Hematopoietic multipotent progenitor cell treated with erythropoietin and hydrocortisone succinate and interleukin-3 and kit ligand, for 6 days (in vitro differentiated cells): ENCODE measurements at places on chromosomes 12 and 14.

DNA sequence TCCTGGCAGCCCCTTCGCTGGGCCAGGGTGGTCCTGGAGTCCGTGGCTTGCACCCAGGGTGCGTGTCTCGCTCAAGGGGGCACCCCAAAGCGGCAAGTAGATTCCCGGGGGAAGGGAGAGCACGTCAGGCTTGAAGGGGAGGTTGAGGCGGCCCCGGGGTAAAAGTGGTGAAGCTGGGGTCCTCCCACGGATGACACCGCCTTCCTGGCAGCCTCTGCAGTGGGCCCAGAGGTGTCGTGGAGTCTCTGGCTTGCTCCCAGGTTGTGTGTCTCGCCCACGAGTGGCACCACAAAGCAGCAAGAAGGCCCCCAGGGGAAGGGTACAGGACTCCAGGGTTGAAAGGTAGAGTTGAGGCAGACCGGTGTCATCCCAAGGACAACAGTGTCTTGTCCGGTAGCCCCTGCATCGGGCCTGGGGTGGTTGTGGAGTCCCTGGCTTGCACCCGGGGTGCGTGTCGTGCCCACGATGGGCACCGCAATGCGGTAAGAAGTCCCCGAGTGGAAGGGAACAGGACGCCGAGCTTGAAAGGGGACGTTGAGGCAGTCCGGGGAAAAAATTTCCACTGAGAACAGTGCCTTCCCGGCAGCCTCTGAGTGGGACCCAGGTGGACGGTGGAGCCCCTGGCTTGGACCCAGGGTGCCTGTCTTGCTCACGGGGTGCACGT lies 158.0 kb upstream of the ALG10B start:
- DNase-seq: no peak

- no peak for DNase-seq
Observed at GRCh38 chr14:82244791-82245190, 711.1 kb upstream of the SEL1L start.

DNA sequence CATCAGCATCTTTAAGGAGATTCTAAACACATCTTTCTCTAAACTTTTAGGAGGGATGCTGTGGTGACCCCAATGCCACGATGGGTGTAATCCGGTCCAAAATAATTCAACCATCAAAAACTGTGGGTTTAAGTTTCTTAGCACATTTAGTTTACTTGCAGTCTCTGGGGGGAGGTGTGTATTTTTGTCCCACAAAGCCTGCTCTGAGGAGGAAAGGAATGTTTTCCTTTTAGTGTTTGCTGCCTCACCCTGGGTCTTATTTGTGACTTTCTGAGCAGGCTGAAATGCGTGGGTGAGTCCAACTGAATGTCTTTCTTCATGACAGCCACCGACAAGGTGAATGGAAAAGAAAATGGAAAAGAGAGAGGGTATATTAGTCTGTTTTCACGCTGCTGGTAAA lies 1324.7 kb downstream of the AACS start:
- no peak for DNase-seq

- no peak for DNase-seq
Observed at GRCh38 chr14:50603565-50603964, 43.6 kb downstream of the ATL1 start.

- DNase-seq: no peak
Observed at GRCh38 chr14:102708494-102708893, 68.8 kb upstream of the TRAF3 start.

- no peak for DNase-seq
Observed at GRCh38 chr14:24712909-24713308, 78.9 kb upstream of the GZMB start.

- no peak for DNase-seq
Observed at GRCh38 chr14:22008766-22009165, 335.1 kb upstream of the OR4E1 start.

GRCh38 chr14:57811998-57812546 lies 53.8 kb downstream of the SLC35F4 start:
- no peak for DNase-seq

GRCh38 chr12:64147011-64147631 lies 75.0 kb downstream of the KICS2 start:
- no peak for DNase-seq

DNA sequence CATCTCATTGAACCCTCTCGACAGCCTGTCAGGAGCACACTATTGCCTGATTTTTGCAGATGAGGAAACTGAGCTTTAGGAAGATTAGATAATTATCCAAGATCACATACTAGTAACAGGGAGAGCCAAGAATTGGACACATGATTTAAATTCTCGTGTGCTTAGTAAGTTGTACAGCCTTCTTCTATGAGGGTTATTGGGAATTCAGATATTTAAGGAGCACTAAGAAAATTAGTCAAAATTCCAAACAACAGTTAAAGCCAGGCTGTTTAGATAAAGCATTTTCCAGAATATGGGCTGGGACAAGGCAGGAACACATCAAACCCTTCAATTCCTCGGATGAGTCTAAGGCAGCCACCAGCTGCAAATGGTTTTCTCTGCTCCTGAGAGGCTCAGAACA lies 148.8 kb downstream of the TMEM30B start:
- DNase-seq: no peak

DNA sequence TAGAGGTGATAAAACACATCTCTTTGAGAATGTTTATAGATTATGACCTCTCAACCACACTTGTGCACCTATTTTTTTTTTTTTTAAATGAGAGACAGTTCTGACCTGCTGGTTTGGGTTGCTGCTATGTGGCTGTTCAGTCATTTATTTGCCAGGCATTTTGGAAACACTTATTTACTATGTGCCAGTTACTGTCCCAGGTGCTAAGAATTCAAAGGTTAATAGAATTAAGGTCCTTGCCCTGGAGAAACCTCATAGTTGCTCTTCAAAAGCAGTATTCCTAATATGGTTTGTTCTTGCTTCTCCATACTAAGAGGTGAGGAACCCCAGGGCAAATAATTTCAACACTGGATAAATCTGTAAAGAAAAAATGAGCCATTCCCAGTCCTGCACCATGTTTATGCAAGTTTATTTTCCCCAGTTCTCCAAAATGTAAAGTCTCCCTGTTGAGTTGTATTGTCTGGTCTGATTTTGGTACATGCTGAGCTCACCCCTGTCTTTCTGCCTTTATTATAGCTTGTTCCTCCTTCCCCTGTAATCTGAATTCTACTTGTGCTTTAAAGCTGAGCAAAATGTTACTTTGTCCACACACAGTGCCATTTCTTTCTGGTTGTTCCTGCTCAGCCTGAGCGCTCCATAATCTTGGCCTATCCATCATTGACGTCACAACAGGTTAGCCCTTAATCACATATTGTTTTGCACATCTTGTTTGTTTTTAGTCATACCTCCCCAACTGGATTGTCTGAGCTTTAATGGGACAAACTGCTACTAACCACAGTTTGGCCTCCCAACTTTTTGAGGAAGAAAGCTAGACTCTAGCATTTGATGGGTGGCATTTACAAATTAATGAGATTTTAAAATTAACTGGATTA lies 56.7 kb downstream of the SRGAP1 start:
- DNase-seq: no peak

- no peak for DNase-seq
Observed at GRCh38 chr12:57887631-57888408, 41.3 kb upstream of the CTDSP2 start.

GRCh38 chr14:99158646-99159165 lies 113.3 kb downstream of the BCL11B start:
- DNase-seq: no peak

DNA sequence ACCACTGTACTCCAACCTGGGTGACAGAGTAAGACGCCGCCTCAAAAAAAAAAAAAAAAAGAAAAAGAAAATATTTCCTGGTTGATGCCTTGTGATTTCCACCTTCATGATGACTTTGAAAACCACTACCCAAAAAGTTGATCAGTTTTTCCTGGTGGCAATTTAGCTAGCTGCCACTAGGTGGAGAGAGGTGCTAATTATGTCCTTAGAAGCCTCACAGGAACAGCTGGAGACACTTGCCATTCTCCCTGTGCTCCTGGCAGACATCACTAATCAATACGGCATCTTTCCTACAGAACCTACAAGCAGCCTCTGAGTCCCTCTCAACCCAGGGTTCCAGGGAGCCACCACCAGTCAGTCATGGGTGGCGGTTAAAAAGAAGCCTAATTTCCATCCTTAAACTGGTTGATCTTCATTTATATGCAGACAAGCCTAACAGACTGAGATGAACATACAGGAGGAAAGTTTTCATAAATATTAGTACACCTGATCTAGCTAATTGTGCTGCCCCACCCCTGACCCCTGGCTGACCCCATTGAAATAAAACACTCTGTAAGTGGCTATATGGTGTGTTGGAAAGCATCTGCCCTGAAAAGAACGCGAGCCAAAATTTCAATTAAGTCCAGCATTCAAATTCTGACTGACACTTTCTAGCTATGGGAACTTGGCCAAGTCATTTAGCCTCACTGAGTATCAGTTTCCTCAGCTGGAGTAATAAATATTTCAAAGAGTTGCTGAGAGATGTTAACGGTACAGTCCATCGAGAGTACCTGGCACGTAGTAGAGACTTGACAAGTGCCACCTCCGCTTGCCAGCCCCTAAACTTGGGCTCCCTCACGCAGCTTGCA lies 6.2 kb upstream of the OAS1 start:
- DNase-seq: peak; percentile 65

- DNase-seq: no peak
Observed at GRCh38 chr12:93802698-93803423, 125.7 kb downstream of the CRADD start.

DNA sequence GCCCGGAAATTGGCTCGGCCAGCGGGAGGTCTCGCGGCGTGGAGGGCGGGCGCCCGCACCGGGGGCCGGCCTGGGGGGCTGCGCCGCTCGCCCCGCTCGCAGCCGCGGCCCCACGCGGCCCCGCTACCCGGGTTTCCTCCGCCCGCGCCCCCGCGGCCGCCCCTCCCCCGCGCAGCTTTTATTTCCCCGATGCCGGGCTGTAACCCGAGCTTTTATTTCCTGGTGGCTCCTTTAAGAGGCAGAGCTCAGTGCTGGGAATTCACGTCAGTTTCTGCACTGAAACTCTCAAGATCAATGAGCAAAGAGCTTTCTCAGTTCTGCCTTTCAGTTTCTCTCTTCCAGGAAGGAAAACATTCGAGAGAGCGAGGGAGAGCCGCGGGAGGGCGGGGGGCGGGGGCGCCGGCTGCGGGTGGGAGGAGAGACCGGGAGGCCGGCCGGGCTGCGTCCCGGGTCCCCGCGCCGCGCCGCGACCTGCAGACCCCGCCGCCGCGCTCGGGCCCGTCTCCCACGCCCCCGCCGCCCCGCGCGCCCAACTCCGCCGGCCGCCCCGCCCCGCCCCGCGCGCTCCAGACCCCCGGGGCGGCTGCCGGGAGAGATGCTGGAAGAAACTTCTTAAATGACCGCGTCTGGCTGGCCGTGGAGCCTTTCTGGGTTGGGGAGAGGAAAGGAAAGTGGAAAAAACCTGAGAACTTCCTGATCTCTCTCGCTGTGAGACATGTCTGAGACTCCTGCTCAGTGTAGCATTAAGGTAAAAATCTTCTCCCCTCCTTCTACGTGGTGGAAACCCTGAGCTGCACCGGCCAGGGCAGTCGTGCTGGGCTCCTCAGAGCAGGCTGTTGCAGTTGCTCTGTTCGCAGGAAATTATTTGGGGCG lies at the start of gene ETV6:
Gene ETV6 (plus strand): TSS at position 262 of the 873 bp plus-strand sequence. CDS start 454 bp downstream, at position 716.
- peak; percentile 93 for DNase-seq

DNA sequence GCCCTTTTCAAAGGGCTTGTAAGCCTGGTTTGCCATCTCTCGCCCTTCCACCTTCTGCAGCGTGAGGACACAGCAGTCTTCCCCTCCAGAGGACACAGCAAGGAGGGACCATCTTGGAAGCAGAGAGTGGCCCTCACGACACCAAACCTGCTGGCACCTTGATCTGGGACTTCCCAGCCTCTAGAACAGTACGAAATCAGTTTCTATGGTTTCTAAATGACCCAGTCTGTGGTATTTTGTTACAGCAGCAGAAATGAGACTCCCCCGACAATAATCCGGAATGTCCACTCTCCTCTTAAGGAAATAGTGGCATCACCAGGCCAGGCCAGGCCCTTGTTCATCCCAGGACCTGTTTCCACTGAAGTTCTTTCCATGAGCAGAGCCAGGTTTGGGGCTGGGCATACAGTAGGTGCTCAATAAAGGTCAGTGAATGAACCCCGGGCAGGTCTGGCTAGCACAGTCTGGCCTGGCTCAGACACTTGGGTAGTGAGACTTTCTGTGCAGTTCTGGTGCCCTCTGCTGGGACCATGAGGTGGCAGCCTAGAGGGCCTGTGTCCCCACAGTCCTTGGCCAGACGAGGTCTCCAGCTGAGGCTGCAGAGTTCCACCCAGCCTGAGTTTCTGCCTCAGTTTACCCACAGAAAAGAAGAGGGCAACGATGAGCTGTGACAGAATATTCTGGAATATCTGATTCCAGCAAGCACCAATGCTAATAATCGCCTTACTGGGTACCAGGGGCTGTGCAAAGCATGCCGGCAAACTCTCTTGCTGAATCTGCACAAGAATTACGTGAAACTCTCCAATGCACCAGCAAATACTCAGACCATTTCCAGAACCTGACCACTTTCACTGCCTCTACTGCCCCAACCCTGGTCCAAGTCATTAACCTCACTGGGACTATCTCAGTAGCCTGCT lies 14.0 kb downstream of the ABCB9 start:
- peak; percentile 90 for DNase-seq

DNA sequence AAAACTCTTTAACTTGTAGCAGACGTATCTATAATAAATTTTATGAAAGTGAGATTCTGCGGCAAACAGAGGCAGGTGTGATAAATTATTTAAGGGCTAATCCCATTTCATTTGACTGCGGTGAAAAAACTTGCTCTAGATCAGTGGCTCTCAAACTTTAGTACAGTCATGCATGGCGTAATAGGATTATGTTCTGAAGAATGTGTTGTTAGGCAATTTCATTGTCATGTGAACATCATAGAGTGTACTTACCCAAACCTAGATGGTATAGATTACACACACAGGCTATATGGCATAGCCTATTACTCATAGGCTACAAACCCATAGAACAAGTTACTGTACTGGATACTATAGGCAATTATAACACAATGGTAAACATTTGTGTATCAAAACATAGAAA lies 83.7 kb downstream of the HEATR5A start:
- DNase-seq: peak; percentile 75

- DNase-seq: no peak
Observed at GRCh38 chr14:22565391-22565945, 23.6 kb downstream of the DAD1 start.

DNA sequence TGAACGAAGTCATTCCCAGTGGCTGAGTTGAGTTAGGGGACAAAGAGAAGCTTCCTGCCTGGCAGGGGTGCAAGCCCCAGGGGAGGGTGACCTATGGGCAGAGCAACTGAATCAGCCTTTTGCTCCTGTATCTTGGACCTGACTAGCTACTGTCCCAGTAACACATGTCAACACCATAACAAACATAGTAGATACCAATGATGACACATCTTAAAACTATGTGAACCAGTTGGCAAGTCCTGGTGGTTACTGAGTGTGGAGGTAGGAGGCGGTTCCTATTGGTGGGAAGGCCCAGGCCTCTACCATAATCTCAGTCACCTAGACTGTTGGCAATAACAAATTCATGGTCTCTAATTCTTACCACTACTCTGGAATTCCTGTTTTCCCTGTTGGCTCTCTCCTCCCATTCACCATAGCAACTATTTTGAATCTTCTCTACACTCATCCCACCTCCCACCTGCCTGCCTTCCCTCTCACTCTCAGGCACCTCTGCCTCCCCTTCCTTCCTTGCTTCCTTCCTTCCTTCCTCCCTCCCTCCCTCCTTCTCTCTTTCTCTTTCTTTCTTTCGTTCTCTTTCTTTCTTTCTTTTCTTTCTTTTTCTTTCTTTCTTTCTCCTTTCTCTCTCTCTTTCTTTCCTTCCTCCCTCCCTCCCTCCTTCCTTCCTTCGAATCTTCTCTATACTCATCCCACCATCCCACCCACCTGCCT lies 8.1 kb upstream of the P2RX7 start:
- no peak for DNase-seq

GRCh38 chr14:61434311-61434710 lies 112.9 kb downstream of the PRKCH start:
- no peak for DNase-seq
